ENCODE measurements at places on chromosomes 2 and 18.

DNA sequence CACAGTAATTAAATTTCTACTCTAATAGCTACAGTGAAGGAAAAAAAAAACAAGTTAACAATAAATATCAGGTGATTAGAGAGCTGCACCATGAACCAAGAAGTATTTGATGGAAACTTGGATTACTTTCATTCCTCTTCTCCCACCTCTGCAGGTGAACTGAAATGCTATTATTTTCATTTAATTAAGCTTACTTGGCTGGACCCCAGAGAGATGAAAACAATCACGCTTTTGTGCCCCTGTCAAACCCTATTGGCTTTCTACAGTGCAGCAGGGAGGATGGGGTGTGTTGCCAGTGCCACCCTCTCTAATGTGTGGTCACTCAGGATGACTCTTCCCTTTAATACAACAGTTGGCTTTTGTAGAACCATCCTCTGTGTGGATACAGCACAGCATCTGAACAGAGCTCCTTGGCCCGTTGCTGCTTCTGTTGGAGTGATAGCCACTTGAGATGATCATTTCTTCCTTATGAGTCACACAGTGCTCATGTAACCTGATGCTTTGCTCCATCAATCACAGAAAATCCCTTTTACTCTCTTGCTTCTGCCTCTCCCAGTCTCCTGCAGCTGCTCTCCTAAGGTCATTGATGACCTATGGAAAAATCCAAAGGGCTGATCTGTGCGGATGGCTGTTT is 5.5 kb upstream of the ARL4C start:
- no peak for DNase-seq

DNA sequence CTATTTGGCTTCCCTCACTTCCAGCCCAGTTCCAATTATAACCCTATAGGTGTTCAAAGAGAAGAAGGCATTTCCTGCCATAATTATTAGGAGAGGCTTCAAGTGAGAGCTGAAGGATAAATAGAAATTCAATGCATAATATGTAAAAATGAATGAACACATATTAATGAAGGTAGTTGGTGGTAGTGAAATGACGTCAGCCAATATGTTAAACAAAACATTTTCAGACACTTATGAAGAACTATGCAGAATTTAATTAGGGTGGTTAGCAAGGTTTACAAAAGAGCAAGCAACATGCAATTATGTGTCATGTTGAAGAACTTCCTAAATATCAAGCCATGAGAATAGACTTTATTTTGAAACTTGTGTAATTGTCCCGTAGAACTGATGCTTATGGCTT is 858.8 kb upstream of the DDX18 start:
- no peak for DNase-seq

DNA sequence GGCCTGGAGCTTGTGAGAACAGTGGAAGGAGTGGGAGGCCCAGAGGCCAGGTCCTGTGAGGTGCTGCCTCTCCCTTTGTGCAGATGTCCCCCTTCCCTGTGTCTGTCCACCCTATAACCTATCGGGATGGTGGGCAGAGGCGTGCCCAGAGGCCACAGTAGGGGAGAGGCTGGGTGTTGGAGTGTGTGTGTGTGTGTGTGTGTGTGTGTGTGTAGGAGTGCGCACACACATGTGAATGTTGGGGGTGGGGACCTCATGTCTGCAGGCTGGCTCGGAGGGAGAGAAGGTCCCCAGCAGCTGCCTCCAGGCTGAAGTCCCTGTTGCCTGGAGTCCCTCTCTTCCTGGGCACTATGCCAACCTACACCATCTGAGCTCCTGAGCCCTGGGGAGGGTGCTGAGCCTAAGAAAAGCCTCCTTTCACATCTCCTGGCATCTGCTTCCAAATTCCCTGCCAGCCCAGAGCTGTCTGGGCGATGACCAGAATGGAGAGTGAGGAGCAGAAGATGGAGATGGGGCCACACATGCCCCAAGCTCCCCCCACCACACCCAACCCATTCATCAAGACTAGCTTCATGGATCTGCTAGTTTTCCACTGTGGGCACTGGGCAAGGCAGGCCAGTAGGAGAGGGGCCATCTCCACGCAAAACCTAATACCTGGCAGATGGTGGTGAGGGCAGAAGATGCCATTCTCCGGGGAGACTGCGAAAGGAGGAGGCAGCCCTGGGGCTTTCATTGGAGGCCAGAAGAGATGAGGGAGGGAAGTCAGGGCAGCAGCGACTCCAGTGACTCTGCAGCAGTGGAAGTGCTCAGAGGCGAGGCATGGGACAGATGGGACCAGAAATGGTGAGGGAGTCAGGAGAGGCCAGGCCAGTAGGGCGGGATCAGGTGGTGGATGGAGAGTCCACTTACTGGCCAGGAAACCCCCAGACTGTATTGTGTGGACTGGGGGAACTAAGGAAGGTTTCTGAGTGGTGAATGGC is 20.3 kb downstream of the KCNK3 start:
- no peak for DNase-seq

GRCh38 chr2:136384531-136385303 is 266.8 kb upstream of the CXCR4 start:
- no peak for DNase-seq

DNA sequence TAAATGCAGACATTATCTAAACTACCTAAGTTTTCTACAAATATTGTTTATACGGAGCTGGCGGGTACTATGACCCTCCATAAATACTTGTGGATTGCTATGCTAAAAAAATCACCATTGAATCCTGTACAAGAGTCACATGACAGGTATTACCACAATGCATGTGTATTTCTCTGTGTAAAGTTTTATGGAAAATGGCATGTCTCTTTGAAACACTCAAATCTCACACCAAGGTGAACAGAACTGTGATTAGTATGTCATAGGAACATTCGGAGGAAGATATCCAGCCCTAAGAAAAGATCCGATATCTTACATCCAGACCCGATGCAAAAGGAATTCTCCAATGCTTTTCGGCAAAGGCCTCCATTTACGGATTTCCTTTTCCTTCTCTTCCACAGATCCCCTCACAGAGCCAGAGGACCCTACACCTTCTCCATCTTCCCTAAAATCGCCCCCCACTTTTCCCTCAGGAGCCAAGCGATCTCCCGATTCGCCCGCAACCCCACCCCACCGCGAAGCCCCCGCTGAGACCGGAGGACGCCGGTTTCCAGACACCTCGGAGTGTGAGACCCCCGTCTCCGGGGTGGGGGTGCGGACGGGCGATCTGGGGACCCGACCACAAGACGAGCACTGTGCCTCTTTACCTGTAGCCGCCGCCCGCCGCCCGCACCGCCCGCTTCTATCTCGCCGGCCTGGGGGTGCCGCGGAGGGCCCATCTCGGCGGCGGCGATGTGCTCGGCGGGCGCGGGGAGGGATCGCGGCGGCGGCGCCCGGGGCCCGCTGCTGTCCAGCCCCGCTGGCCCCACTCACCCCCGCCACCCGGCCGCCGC is 1.2 kb downstream of the SAP130 start:
- DNase-seq, result peak; percentile 38

GRCh38 chr2:70531419-70532086 is 22.1 kb downstream of the TGFA start:
- no peak for DNase-seq

DNA sequence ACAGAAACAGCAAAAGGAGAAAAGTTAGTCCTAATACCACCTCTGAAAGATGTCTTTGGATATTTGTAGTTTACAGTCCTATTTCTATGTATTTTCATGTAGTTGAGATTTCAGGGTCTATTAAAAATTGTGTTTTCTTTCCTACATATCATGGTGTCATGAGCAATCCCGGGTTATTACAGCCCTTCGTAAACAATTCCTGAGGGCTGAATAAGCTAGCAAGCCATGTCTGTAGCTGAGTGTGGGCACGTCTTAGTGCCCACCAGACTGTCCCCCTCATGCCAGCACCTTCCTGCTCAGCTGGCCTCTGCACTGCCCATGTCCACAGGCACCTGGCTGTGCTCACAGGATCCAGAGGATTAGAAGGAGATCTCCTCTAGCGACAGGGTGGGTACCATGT is 60.6 kb downstream of the CTIF start:
- no peak for DNase-seq

GRCh38 chr18:77919923-77920322 is 670.3 kb downstream of the GALR1 start:
- DNase-seq, result no peak

DNA sequence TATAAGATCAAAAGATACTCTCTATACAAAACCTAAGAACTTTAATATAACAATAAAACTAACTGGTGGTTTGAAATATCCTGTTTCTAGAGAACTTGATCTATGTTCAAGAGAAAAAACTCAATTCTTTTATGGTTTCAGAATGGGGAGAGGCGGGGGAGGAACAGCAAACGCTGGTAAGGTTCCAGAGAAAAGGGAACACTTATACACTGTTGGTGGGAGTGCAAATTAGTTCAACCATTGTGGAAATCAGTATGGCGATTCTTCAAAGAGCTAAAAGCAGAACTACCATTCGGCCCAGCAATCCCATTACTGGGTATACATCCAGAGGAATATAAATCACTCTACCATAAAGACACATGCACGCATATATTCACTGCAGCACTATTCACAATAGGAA is 17.2 kb downstream of the FAM98A start:
- DNase-seq, result no peak

DNA sequence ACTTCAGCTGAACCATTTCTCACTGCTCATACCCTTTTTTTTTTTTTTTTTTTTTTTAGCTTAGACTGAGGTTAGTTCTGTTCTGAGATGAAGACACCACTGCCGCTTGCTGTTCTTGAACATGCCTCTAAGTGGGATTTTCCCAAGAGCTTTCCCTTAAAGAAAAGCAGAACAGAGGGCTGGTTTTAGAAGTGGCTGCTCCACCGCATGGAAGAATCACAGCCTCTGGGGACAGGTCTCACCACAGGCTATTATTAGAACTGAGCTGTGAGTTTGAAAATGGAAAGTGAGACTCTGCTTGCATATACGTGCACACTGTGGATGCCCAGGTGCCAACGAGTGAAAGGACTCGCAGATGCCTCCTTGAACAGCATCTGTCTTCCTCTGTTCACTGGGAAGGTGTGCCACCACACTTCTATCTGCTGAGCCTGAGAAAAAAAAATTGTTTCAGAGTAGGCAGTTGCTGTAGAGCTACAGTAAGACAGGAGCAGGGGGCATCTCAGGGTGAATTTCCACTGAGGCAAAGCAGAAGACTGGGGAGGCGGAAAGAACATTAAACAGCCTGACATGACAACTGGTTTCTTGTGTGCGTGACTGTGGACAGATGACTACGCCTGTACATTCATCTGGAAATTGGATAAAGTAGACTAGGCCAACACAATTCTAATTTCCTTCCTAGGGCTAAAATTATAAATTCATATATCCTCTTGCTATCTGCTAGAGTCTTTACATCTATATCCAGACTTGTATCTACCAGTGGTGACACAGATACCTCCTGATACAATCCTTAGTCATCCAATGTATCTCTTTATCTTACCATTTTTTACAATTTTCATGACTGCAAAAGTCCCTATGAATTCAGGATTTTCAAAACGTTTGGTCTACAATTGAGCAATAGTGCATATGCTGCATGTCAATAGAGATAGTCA is 1045.7 kb upstream of the CELF4 start:
- no peak for DNase-seq

DNA sequence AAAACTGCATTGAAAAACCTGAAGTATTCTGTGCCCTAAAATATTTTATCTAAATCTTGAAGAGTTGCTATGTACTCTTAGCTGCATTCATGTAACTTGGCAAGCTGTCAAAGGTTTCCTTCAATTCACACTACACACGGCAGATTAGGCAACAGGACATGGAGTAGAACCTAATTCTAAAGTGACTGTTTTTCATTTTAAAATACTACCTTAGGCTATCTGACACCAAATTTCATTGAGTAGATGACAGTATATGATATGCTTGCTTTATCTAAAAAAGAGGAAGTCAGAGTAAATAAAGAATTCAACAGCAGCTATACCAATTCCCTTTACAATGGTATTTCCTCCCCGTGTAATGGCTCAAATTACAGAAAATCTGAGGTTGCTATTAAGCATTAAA is 45.4 kb downstream of the EXOC6B start:
- no peak for DNase-seq

GRCh38 chr2:38666556-38666910 is 619 bp downstream of the GALM start:
- DNase-seq, result no peak

GRCh38 chr18:62784338-62784965 is 69.1 kb downstream of the PHLPP1 start:
- no peak for DNase-seq

- DNase-seq, result no peak
Observed at GRCh38 chr2:76268902-76269620, 558.3 kb upstream of the GCFC2 start.

DNA sequence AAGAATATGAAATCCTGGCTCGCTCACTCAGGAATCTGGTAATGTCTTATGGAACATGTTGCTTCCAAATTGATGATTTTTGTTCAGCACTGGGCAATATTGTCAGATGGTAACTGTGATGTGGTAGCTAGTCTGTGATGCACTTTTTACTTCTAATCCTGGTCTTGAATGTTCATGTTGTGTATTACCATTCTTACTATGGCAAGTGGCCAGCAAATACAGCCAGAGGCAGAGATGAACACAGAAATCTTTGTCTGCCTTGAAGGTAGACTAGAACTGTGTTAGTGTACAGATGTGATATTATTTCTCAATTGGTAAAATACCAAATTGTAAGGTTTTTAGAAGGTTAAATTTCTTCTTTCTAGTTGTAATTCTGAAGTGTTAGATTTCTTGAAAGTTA is 83.3 kb downstream of the UBE2E3 start:
- no peak for DNase-seq

GRCh38 chr2:58900246-58901027 is 659.3 kb upstream of the FANCL start:
- DNase-seq, result no peak
